ENCODE measurements at places on chromosomes 12 and 14.

- DNase-seq: no peak
Observed at GRCh38 chr14:80465546-80466220, 254.4 kb upstream of the DIO2 start.

- DNase-seq: no peak
Observed at GRCh38 chr14:104106471-104106991, 21.0 kb downstream of the ASPG start.

DNA sequence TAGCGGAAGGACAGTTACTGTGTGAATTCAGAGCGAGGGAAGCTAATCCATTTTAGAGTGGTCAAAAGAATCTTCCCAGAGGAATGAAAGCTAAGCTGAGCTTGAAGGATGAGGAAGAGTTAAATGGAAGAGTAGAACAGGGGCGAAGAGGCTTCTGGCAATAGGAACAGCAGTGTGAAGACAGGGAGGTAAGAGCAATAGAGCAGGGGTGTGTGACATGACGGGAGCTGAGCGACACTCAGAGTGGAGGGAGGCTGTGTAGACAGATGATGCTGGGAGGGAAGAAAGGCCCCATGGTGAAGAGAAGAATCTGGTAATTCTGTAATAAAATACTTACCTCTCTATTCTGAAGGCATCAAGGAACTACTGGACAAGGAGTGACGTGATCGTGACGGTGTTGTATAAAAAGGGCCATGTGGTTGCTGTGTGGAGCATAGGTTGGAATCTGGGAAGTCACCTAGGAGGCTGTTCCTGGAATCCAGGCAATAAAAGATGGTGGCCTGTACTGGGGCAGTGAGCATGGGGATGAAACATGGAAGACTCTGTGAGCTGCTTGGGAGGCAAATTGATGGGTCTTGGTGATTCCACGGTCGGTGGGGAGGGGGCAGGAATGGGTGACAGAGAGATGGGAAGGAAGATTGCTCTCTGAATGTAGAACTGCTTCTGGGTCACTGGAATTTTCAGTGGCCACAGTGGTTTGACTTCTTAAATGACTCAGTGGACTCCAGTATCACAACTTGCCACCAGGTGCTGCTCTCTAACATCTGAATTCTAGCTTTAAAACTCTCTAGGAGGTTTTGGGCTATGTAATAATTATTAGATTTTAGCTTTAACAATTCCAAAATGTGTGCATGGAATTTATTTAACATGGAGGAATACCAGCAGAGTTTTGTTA, 164.1 kb downstream of the ATP23 start:
- no peak for DNase-seq

DNA sequence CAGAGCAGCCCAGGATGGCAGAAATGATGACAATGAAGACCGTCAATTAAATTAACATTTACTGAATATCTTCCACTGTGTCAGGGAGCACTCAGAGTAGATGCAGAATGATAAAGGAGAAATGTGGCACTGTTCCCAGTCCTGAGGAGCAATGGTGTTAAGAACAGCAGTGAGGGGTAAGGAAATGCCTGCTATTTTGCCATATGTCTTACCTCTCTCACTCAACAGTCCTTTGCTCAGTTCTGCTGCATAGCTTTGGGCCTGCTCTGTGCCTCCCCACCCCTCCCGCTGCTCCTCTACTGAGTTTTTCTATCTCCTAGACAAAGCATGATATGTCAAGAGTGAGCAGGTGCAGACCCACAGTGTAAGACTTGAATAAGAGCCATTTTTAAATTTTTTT, 318.8 kb downstream of the NAV3 start:
- no peak for DNase-seq

DNA sequence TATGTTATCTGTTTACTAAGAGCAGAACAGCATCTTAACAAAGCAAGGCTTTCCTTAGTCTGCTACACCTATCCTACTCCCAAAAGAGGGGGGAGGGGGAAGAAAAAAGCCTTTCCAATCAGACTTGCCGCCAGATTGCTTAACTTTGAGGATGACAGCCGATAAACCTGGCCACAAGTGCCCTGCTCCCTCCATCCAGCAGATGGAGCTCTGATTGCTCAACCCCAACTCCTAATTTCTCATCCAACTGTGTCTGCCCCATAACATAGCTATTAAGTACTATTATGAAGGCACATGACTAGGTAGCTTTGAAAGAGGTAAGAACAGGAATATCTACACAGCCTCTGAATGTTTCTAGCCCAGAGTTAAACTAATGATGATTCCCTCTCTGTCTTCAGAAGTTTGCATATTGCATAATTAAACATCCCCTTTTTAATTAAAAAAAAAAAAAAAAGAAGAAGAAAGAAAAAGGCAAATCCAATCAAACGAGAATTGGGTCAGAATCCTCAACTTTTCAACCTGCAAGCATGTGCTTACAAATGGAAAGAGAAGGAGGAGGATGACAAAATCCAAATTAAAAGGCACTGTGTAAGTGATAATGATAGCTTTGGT, 247.4 kb downstream of the GALC start:
- DNase-seq: no peak
